Activated naive CD4-positive, alpha-beta T cell treated with anti-CD3 and anti-CD28 coated beads, Interleukin-2, amount 10 ng/mL, durations not matched to agents 7 days and 5 days (primary cell): ENCODE measurements at places on chromosomes 5 and 9.

- peak; percentile 8 for DNase-seq
- H3K36me3 ChIP-seq: peaks cover 10% of the 10 kb centered on the region
- peaks cover 6% of the 10 kb centered on the region for H3K4me1 ChIP-seq
- no peak overlapping the region for H3K27ac ChIP-seq
Observed at GRCh38 chr5:175714479-175715085, 56.7 kb downstream of the HRH2 start.

- H3K36me3 ChIP-seq: no peaks in the 10 kb centered on the region
- no peak overlapping the region for H3K4me3 ChIP-seq
- H3K27me3 ChIP-seq: peaks cover 13% of the 10 kb centered on the region
- no peak for DNase-seq
Observed at GRCh38 chr9:109861499-109861898, 81.5 kb downstream of the PALM2AKAP2 start.

GRCh38 chr5:142726188-142726731 is 40.4 kb upstream of the FGF1 start:
- H3K27me3 ChIP-seq: peaks cover 19% of the 10 kb centered on the region
- no peak for DNase-seq
- H3K27ac ChIP-seq: no peak overlapping the region
- H3K4me1 ChIP-seq: no peaks in the 10 kb centered on the region
- H3K4me3 ChIP-seq: no peak overlapping the region

DNA sequence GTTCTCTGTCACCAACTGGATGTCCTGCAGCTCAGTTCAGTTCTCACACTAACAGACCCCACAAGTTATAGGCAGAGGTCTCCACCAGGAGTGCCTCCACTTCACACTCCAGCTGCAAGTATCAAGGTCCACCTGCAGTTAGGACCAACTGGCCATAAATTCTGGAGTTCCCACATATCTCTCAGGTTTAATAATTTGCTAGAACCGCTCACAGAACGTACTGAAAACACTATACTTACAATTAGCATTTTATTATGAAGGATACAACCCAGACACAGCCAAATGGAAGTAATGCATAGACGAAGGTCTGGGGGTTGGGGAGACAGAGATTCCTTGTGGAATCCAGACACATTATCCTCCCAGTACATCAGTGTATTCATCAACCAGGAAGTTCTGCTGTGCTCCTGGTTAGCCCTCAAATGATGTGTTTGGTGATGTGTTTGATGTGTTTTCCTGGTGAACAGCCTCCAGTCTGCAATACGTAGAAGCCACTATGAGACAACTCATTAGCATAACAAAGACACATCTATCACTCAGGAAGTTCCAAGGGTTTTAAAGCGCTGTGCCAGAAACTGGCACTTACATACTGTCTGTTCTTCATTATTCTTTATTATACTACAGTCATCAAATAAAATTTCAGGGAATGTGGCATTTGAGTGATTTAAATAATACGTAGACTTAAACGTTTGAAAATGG is 25.4 kb downstream of the OGN start:
- no peak overlapping the region for H3K27ac ChIP-seq
- DNase-seq: no peak
- H3K27me3 ChIP-seq: no peaks in the 10 kb centered on the region

GRCh38 chr5:68306361-68307014 is 90.9 kb downstream of the PIK3R1 start:
- H3K27ac ChIP-seq: no peak overlapping the region
- peaks cover 9% of the 10 kb centered on the region for H3K27me3 ChIP-seq
- H3K4me1 ChIP-seq: peaks cover 3% of the 10 kb centered on the region
- H3K4me3 ChIP-seq: no peak overlapping the region
- H3K36me3 ChIP-seq: peaks cover 6% of the 10 kb centered on the region
- no peak for DNase-seq
